ENCODE measurements at places on chromosomes 13 and 19.

DNA sequence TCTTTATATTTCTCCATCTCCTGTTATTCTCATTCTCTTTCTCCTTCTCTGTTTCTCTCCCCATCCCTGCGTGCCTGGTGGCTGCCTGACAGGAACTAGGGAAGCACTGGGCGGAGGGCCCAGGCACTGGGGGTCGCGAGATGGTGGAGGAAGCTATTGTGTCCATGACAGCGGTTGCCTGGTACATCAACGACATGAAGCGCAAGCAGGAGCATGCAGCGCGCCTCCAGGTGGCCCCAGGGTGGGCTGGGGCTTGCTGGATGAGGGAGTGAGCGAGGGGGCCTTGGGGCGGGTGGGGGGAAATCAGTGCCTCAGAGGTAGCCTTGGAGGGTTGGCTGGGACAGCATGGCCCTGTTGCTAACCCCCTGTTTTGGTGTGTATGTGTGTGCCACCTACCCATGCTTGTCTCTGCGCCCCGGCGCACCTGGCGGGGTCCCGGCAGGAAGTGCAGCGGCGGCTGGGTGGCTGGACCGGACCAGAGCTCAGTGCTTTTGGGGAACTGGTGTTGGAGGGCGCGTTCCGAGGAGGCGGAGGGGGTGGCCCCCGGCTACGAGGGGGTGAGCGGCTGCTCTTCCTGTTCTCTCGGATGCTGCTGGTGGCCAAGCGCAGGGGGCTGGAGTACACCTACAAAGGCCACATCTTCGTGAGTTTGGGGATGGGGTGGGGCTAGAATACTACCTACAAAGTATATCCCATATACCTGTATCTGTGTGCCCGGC lies 5.2 kb downstream of the PLEKHG2 start:
- no peak for DNase-seq

GRCh38 chr13:110474713-110475112 lies 86.8 kb downstream of the RAB20 start:
- no peak for DNase-seq

DNA sequence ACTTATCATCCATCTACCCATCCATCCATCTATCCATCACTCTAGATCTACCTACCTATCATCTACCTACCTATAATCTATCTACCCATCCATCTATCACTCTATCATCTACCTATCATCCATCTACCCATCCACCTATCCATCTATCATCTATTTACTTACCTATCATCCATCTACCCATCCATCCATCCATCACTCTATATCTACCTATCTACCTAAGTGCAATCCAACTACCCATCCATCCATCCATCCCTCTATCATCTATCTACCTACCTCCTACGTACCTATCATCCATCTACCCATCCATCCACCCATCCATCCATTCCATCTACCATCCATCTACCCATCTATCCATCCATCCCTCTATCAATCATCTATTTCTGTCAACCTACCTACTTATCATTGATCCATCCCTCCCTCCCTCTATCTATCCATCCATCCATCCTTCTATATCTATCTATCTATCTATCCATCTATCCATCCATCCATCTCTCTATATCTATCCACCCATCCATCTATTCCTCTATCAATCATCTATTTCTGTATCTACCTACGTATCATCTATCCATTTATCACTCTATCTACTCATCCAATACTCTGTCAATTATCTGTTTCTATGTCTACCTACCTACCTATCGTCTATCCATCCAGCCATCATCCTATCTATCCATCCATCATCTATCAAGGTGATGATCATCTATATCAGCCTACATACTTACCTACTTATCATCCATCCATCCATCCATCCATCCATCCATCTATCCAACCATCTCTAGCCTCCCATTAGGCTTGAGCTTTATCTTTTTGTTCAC lies 49.1 kb downstream of the CEBPG start:
- DNase-seq, result no peak

DNA sequence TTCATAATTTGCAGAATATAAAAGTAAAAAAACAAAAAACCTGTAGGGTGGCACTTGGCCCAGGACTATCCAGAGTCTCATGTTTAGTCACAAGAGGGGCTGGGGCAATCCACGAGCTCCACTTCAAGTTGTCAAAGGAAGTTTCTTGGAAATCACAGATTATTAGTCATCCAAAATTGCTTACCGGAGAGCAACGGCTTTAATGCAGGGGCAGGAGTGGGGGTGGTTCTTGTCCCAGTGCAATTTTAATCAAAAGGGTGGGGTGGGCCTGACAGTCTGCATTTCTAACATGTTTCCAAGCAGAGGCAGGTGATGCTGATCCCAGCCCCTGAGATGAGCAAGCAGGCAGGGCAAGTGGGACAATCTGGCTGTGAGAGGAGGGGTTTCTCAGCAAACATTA lies 233.9 kb downstream of the ABCC4 start:
- DNase-seq, result no peak

GRCh38 chr13:21901811-21902708 lies 231.2 kb downstream of the FGF9 start:
- no peak for DNase-seq
